ENCODE measurements at places on chromosomes 3 and 15.

GRCh38 chr15:39628546-39629257, 47.8 kb downstream of the THBS1 start:
- DNase-seq, result no peak

DNA sequence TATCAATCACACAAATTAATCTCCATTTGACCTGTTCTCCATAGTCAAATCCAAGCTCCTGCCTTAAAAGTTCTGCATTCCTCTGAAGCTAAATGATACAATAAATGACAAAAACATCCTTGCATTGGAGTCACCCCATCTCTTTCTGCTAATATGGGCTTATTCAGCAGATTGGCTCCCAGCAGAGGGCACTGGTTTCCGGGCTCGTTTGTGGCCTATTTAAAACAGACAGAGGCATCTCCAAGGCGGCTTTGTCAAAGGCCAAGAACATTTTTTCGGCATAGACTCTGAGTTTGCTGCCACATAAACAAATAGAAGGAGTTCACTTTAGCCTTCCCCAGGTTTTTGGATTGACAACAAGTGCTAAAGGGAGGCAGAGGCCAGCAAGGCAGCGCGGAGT, 204.4 kb upstream of the RASGRP1 start:
- no peak for DNase-seq

GRCh38 chr3:106829206-106829605, 548.0 kb upstream of the CCDC54 start:
- DNase-seq, result no peak

DNA sequence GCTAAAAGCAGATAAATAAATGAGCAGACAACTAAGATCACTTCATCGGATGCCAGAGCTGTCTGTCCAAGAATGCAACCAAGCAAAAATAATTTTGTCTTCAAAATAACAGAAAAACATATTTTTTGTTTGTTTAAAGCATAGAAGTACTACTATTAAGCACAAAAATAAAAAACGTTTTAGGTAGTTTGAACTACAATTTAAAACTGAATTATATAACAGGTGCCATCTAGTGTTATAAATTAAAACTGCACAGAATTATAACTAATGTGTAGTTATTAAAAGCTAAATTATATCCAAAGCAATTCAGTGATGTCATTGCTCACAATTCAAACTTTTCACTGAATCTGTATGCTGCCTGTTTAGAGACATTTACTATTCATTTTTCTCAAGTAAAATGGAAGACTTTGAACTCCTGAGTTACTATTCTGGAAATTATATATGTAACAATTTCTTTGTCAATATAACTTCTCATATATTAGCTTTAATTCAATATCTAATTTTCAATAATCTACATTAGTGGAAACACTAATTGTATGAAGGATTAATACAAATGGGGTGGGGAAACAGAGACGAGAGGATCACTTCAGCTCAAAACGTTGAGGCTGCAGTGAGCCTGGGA, 29.5 kb downstream of the LINS1 start:
- no peak for DNase-seq

GRCh38 chr3:61808526-61808925, 247.2 kb downstream of the PTPRG start:
- peak; percentile 77 for DNase-seq

DNA sequence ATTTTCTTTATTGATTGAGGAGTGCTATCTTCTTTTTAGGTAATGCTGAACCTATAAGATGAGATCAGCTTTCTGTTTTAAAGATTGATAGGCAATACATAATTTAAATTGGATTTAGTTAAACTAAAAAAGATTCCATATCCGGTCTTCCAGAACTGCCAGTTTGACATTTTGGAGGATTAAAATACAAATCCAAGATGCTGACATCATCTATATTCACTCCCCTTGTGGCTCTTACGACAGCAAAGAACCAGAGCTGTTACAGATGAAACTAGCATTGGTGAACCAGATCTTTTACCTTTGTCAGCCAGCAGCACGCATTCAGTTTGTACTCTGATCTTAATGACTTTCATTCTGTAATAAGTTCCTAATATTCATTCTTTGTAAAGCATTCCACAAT, 218.7 kb downstream of the ZIC4 start:
- no peak for DNase-seq

DNA sequence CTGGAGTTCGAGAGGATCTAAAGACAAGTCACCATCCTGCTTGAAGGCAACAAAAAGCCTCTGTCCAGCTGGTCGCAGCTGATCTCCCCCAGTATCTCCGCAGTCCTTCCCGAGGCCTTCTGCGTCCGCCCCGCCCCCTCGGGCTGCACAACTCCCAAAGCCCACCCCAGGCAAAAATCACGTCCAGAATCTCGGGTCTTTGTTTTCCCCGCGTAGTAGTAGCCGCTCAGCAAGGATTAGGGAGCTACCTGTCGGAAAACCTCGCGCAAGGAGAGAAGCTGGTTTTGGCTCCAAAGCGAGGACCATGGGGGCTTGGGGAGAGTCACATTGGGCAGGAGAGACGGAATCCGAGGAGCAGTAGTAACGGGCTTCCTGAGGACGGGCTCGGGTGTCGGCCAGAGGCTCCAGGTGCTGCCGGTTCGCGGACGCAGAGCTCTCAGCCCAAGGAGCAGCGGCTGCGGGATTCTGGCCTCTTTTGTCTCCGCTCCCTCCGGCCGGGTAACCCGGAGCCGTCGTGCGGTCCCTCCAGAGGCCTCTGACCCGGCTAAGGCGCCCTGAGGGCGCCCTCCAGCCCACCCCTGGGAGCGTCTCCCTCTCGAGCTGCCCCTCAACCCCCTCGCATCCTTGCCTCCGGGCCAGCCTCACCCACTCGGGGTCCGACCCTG, 401 bp downstream of the ZSCAN29 start:
- DNase-seq, result no peak

DNA sequence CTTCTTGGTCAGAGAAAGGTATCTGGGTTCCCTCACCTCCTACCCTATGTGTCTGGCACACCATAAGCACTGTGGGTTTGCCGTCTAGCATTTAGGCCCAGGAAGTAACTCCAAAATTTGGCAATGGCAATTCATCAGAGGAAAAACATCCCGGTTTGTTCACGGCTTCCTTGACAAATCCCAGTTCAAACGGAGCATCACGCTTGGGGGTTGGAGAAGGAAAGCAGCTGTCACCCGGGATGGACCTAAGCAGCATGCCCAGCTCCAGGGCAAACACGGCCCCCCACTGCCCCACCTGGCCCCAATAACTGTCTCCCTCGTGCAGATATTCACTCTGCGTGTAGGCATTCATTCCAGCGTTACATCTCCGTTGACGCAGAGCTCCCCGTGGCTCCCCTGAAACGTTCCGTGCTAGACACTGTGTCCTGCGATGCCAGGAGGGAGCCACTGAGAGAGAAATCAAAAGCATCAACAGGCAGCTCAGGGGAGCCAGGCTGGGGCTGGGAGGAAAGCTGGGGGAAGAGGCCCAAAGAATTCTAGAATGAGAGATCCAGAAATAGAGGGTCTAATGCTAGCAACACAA, 41.4 kb downstream of the NTRK3 start:
- no peak for DNase-seq

DNA sequence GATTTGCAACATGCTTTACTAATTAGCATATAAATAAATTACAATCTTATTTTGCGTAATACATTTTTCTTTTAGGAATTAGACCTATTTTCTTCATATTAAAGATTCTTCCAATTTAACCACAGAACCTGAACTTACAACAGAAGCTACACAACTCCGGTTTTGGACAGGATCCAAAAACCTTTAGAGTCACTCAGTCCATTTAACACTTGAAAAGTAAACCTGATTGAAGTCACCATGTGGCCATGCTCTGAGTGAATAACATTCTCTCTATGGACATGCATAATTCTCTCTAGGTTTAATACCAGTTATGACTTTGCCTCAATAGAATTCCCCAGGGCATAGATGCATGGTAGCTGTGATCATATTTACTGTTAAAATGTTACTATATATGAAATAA, 751.0 kb downstream of the VGLL3 start:
- no peak for DNase-seq

DNA sequence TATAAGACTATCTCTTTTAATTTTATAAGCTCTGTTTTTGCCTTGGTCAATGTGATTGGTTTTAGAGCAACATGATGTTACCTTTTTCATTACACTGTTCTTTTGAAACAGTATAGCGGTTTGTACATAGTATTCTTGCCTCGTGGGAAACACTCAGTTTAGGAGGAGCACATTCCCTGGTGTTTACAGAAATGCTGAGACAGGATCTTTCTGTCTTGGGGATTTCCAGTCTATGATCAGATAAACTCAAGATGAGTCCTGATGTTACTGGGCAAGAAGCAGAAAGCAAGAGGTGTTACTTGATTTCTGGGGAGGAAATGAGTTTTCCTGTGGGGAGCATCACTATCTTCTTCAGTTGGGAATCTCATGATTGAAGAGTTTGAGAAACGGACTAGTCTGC, 2.5 kb downstream of the TMEM266 start:
- DNase-seq, result no peak
